ENCODE measurements at places on chromosomes 2 and 18. TPM values are rescaled to one million over a fixed set of nuclear protein-coding genes. Genes with fewer than 3 reads are reported as not detected.
A peak's percentile ranks its signal among the peaks of the same experiment; 100 is the strongest.

DNA sequence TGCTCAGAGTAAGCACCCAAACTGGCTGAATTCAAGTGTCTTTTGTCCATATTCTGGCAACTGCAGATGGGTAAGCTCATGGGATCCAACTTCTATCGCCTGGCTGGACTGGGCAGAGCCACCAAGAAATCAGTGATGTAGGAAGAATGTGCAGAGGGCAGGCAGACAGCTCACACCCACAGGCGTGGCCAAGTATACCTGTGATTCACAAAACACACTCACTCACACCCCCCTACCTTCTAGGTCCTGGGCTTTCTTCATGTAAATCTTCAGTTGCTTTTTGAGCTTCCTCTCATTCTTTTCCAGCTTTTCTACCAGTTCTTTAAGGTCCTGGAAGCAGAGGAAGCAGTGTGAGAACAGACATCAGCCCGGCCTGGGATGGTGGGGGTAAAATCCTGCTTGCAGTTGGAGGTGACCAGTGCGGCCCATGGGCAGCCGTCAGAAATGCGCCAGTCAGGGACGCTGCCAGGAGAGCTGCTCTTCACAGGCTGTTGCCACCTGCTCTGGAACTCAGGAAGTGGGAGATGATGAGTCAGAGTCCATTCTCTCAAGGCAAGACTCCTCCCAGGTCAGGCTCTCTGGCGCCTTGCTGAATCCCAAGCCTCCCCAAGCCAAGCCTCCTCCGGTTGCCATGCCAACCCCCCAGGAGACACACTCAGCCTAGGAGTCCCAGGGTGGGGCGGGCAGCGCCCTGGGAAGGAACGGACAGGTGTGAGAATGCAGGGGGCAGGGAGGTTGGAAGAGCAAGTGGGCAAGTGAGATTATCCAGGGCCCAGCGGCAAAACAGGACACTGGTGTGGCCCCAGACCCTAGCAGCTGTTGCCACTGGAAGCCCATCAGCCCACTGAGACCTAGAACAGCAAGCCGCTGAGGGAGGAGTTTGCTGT lies 36.2 kb upstream of the ACAA2 start:
- peak; percentile 31 for DNase-seq

The SP5 gene
- 0.44 TPM for total RNA-seq

DNA sequence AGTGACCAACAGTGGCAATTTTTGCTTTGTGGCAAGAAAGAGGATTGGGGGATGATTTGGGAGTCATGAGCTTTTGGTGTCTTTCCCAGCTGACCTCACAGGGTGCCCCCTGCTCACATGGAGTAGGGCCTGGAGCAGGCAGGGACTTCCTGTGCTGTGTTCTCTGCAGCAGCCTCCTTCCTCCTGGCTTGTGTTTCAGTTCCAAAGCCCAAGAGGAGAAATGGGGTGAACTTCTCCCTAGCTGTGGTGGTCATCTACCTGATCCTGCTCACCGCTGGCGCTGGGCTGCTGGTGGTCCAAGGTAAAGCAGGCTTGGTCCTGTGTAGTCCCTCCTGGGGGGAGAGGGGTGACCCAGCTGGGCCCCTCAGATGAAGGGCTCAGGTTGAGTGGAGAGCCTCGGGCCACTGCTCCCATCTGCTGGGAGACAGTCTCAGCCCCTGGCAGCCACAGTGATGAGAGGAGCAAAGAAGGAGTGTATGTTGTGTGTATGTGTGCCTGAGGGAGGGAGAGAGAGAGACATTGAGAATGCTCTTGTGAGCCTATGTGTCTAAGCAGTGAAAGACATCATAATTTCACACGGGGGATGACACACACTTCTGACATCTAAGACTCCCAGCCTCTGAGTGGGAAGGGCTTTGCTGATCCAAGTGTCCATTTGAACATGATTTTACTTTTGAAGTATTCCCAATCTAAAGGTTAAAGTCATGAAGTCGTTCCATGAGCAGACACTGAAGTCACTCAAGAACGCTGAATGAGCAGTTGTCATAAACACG lies 27.2 kb downstream of the MARCO start:
- DNase-seq = no peak

DNA sequence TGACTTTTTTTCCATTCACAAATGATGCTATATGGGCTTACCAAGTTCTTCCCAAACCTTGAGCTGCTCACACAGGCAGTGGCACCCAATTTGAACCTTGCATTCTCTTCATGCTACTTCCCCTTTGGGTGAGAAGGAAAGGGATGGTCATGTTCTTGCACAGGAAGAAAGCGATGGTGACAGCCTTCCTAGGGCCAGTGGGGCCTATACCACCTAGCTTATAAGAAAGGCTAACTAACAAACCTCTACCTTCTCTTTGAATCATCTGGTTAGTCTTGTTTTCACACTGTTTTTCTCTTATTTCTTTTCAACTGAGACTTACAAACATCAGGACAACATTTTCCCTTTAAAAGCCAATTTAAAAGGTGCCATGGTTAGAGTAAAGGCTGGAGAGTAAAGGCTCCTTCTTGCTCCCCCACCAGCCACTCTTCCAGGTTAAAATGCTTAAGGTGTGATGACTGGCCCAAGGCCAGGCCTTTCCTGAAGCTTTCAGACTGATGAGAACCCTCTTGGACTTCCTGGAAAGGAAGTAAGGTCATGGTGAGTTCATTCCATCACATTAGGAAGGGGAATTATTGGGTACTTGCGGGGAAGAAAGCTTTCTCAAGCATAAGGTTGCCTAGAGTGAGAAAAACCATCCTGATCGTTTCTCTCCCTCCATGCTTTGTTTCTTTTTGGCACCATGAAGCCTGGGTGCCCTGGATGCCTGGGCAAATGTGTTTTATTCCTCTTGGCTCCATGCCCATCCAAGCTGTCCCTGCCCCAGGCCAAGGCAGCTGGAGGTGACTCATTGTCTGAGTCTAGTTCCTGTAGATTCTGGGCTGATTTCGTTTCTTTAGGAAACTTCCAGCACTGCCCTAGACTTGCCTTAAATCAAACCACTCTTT lies 41.4 kb upstream of the ITGB6 start:
- DNase-seq = no peak

GRCh38 chr18:43525169-43525568 lies 247.9 kb upstream of the SYT4 start:
- no peak for DNase-seq

DNA sequence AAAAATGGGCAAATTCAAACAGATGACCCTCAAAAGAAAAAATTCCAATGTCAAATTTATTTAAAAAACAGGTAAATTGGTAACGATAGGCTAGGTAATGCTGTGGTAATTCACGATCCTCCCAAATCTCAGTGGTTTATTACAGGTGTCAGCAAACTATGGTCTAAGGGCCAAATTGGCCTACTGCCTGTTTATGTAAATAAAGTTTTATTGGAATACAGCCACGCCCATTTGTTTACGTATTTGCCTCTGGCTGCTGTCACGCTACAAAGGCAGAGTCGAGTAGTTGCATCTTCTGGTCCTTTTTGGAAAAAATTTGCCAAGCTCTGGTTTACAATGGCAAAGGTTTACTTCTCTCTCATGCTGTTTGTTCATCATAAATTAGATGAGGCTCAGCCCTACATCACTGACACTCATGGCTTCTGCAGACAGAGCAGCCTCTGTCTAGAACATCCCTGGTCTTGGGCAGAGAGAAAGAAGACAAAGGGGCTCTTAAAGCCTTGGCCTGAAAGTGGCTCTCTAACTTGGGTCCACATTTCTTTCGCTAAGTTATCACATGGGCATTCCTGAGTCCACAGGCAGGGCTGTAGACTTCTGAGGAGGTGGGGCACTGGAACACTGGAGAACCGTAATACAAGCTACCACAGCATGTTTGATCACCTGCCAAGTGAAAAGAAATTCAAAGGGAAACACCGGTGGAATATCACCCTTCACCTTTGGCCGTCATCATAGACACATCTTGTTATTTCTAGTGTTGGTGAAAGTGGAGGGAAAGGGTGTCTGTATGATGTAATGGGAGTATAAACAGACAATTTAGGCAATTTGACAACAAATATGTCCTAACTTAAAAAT lies 34.8 kb downstream of the SP110 start:
- no peak for DNase-seq
